Fibroblast of skin of left biceps (primary cell): ENCODE measurements at places on chromosomes 3 and 15.
A peak's percentile ranks its signal among the peaks of the same experiment; 100 is the strongest.

DNA sequence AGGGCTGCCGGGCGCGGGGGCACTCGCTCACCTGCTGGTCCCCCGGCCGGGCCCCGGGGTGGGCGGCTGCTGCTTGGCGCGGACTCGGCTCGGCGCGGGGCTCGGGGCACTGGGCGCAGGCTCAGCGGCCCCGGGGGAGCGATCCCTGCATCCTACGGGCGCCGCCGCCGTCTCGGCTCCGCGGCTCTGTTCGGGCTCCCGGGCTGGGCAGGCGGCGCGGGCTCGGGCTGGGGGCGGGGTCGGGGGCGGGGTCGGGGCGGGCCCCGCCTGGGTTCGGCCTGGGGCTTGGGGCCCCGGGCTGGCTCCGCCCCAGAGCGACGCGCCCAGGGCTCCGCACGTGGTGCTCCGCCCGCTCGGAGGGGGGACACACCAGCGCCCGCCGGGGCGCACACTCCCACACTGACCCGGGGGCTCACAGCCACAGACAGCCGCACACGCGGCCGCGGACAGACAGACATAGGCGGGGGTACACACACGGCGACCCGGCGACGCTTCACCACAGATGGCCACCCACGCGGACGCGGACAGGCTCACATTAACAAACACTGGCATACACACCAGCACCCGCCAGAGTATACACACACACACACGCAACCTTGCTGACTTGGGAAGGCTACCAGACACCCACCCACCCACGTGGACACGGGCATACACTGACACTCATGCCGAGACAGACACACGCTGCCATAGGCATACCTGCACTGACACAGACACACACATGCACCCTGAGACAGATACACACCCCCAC lies at the start of gene SCN5A:
Gene SCN5A (minus strand): TSS at position 188 of the 748 bp plus-strand sequence. CDS start 16,380 bp downstream, outside the sequence.
- DNase-seq = no peak

GRCh38 chr3:192408647-192409200 lies 318.6 kb downstream of the FGF12 start:
- no peak for DNase-seq

DNA sequence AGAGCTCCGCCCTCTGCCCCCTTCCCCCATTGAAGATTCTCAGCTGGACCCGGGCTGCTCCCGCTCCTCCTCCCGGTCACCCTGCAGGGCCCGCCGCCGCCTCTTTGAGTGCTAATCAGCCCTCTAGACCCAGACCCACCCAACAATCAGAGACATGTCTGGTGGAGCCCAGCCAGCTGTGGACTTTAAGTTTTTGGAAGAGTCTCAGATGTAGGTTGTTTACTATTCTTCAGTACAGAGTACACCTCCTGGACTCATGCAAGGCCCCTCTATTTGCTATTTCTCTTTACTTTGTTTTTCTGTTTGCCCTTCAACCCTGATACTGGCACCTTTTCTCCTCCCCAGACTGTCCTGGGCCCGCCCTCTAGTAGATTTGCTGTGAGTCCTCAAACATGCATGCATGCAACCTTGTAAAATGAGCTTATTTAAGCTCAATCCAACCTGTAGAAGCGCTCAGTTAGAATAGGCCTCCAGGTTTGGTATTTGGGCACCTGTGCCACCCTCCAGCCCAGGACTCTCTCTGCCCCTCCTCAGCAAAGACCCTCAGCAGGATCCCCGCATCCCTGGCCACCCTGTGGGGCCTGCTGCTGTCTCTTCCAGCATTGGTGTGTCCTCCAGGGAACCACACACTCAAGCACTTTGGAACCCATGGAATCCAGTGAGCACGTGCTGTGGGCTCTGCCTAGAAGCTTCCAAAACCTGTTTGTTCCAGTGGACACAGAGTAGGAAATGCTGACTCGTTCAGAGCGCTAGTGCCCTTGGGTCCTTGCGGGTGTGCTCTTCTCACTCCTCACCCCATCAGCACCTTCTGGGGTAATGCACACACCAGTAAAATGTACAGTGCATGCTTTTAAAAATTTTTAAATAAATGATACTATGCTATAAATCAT lies 4.6 kb downstream of the PRR23E start:
- DNase-seq = no peak

DNA sequence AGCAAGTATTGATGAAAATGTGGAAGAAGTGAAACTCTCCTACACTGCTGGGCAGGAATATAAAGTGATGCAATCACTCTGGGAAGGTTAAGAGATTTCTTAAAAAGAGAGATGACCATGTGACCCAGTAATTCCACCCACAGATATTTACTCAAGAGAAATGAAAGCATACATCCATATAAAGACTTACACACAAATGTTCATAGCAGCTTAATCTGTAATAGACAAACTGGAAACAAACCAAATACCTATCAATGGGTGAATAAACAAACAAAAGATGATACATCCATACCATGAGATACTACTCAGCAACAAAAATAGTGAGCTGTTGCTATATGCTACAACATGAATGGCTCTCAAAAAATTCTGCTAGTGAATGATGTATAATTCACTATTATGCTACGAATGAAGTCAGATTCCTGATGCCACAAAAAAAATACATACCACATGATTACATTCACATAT lies 463.3 kb downstream of the MAGI1 start:
- DNase-seq = peak; percentile 90

GRCh38 chr3:63580151-63580550 lies 72.3 kb upstream of the SNTN start:
- no peak for DNase-seq

- DNase-seq = no peak
These were observed 27.8 kb downstream of the CHP1 start for GRCh38 chr15:41258750-41259471.

DNA sequence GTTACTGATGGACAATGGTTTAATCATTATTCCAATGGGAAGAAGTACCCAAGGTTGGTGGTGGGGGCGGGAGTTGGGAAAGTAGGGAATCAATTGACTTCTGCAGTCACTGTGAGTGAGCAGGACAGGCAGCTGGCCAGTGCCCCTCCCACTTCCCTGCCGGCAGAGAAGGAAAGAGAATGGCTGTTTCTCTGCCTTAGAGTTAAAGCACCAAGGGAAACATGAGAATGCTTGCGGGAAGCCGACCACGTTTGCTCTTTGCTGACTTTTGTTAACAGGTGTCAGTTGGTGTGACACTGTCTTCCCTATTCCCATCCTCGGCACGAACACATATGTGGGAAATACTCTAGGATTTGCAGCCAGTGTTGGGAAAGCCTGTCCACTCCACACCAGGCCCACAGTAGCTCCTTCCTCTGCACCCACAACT lies 33.5 kb upstream of the MFSD1 start:
- no peak for DNase-seq

- no peak for DNase-seq
These were observed 15.6 kb upstream of the RAF1 start for GRCh38 chr3:12679468-12679867.

- DNase-seq = no peak
These were observed 18.1 kb downstream of the TRPM1 start for GRCh38 chr15:31083370-31083780.

- DNase-seq = no peak
These were observed 89.4 kb upstream of the C3orf80 start for GRCh38 chr3:160135851-160136250.

DNA sequence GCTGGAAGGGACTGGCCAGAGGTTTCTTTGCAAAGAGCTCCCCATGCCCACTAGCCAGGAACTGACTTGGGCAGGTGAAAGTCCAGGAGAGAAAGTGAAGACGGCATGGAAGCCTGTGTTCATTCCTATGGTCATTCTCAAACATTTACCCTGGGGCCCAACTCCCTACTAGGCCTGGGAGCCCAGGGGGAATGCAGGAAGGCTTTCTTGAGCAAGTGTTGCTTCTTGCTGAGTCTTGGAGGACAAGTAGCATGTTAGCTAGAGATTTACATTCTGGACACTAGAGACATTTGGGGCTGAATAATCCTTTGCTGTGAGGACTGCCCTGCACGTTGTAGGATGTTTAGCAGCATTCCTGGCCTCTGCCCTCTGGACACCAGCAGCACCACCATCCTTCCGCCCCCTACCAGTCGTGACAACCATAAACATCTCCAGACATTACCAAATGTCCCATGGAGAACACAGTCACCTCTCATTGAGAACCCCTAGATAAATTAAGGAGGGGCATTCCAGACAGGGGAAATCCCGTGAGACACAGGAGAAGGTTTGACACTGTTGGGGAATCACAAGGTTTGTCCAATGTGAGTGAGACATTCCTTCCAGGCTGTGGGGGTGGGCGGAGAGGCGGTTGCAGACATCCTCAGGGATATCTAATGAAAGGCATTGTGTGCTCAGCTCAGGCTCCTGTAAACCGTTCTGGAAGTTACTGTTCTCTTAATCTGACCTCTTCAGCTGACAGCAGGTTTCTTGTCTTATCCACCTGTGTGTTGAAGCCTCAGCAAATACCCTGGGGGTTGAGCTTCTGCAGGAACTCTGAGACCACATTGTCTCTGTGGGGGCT lies 236.2 kb downstream of the TLE3 start:
- no peak for DNase-seq
